ENCODE measurements at places on chromosomes 16 and 17. TPM values are rescaled to one million over a fixed set of nuclear protein-coding genes. Genes with fewer than 3 reads are reported as not detected.

Gene PTGES3L
- 0.37 TPM for total RNA-seq

Gene CMIP
- total RNA-seq: 62.5 TPM

Gene NOTUM
- 0.42 TPM for total RNA-seq

Gene SPOP
- total RNA-seq: 52.0 TPM

DNA sequence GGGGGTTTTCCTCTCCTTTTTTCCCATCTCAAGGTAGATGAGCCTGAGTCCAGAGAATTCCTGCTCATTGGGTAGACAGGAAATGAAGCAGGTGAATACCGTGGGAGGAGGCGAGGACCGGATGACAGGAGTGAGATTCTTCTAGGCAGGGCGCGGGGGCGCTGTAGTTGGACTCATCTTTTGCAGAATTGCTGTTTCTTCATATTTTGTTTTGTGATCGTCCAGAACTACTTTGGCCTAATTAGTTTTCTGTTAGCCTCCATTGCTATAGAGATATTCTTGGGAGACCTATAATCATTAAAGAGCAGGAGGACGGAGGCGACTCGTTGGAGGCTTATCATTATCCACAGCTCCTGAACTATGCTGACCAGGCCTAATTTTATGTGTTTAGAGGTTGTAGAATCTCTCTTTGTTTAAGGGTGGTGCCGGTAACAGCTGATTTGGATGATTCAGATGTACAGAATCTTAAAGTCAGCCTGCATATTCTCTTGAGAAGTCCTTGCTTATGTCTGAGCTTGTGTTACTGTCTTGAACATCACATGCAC, 650 bp downstream of the ATP6V0A1 start:
- DNase-seq: no peak

- no peak for DNase-seq
These were observed 30.3 kb upstream of the VAT1L start for GRCh38 chr16:77758046-77758445.

Gene CA7
- not detected for total RNA-seq

Gene ACE
- 0.18 TPM for total RNA-seq

Gene PYDC1
- not detected for total RNA-seq

Gene RUNDC3A
- not detected for total RNA-seq

GRCh38 chr16:81214745-81215166, 23.7 kb upstream of the BCO1 start:
- DNase-seq: no peak

- DNase-seq: no peak
These were observed 5.9 kb upstream of the RAB40C start for GRCh38 chr16:583815-584591.

Measured in activated CD8-positive, alpha-beta T cell treated with anti-CD3 and anti-CD28 coated beads, Interleukin-2, amount 10 ng/mL, durations not matched to agents 7 days and 5 days (primary cell).